ENCODE measurements at places on chromosomes 16 and 17.

GRCh38 chr16:12637002-12637401 lies 166.7 kb downstream of the CPPED1 start:
- no peak for DNase-seq

GRCh38 chr17:37848690-37849616 lies 75.3 kb upstream of the TBC1D3K start:
- DNase-seq = peak; percentile 32

DNA sequence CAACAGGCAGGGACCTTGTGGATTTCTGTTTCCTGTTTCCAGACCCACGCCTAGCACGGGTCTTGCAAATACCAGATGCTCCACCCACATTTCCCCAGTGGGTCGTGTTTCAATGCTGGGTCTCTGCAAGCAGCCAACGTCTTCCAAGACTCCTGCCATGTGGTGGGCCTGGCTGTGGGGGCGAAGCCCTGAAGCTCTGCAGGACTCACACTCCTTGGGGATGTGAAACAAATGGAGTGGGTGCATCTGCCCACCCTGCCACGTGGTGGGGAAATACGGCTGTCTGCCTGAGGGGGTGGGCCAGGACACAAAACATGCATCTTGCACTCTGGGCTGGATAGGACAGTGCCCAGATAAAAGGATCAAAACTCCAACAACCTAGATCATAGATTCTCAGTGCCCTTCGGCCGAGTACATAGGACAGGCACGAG lies 32.6 kb downstream of the FA2H start:
- DNase-seq = no peak

- no peak for DNase-seq
These were observed 174.2 kb downstream of the KIF2B start for GRCh38 chr17:53996890-53997289.

DNA sequence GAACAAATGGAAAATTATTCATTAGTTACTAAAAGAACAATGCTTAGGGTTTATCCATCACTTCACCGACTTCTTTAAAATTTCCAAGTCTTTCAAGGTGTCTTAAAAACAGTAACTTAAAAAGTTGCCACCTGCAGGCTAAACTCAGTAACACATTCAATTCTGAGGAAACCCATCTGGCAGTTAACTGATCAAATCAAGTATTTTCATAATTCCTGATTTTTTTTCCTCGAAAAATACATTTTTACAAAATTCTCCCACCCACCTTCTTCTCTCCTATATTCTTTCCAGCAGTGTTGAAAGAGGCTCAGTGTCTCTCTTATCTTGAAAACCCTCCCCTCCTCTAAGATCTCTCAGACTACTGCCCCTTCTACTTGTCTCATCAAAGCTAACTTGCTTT lies 29.9 kb downstream of the PARN start:
- peak; percentile 15 for DNase-seq

DNA sequence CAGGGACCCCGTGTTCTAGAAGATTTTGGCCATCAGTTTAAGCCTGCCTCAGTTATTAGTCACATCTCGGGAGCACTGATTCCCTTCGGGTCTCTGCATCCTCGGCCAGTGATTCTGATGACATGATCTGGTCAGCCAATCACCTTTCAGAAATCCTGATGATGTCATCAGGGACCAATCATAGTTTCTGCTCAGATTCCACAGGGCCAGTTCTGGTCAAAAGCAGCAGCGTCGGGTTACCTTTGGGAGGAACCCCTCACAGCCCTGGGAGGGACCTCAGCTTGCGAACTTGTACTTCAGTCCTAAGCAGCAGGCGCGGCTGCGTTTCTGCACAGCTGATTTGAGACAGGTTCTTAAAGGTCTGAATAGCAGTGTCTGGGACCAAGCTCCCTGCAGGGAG lies 13.9 kb downstream of the KDM8 start:
- no peak for DNase-seq

GRCh38 chr16:89602273-89602951 lies 11.0 kb upstream of the DPEP1 start:
- peak; percentile 38 for DNase-seq

- DNase-seq = no peak
These were observed 4.2 kb downstream of the RPL19 start for GRCh38 chr17:39204245-39204644.

DNA sequence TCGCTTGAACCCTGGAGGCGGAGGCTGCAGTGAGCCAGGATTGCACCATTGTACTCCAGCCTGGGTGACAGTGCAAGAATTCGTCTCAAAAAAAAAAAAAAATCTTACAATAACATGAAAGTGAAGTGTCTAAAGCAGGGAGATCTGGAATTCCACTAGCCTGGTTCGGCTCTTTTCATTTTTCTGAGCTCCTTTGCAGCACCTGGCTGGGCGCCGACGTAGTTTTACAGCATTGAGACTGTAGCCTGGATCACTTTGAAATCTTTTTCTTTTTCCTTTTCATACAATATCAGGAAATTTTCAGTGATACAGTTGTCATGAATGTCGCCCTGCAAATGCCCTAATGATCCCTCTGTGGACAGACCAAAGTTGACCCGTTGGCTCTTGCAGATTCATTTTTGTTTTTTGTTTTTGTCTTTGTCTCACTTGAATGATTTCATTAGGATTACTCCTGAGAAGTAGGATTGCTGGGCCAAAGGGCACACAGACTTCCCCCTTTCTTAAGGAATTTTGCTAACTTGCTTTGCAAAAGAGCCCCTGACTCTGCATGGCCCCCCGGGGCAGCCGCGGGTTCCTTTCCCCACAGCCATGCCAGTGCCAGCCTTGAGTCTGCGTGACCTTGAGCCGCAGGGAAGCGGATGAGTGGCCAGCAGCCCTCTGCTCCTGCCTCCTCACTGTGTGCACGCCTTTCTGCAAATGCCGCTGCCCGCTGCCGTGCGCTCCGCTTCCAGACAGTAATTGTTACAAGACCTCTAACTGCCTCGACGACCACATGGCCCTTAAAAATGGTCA lies 28.0 kb downstream of the CRISPLD2 start:
- DNase-seq = no peak

GRCh38 chr17:36977066-36977465 lies 28.3 kb downstream of the AATF start:
- no peak for DNase-seq

GRCh38 chr17:606508-607250 lies 108.0 kb downstream of the VPS53 start:
- DNase-seq = peak; percentile 5

GRCh38 chr16:3609895-3610697 lies 1.3 kb downstream of the SLX4 start:
- peak; percentile 25 for DNase-seq

DNA sequence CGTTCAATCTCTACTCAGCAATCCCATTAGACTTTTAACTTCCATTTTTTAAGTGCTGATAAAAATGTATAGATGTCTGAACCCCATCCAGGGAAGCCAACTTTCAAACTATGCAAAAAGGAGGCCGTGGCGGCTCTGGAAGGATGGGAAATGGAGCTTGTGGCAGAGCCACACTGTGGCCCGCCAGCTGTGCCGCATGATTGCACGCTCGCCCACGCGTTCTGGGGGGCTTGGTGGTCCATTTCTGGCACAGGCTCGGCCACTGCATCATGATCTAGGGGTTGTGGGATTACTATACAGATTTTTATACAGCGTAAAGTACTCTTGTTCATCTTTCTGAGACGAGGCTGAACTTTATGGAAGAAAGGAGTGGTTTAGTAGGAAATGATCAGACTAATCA lies 57.6 kb downstream of the FOXL1 start:
- DNase-seq = no peak

DNA sequence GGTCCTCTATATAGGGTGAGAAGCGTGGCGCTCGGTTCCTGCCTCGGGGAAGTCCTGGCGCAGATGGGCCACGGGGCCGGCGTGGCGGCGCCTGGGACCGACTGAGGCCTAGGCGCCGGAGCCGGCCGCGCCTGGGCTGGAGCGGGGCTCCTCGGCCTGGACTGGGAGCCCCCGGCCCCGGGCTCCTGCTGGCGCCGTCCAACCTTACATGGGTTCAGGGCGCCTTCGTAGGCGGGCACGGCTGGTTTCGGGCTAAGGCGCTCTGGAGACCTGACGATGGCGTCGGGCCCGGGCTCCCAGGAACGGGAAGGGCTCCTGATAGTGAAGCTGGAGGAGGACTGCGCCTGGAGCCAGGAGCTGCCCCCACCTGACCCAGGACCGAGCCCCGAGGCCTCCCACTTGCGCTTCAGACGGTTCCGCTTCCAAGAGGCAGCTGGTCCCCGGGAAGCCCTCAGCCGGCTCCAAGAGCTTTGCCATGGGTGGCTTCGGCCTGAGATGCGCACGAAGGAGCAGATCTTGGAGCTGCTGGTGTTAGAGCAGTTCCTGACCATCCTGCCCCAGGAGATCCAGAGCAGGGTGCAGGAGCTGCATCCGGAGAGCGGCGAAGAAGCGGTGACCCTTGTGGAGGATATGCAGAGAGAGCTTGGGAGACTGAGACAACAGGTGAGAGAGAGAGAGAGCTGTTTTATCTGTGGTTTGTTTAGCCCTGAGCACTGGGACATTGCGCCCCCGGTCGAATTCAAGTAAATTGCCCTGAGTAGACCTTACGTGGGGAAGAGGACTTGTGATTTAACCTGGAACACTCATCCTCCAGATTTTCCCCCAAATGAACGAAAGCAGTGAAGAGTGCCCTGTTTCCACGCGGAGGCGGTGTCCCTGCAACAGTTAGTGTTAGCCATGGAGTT lies 504 bp downstream of the ZNF263 start:
- no peak for DNase-seq

DNA sequence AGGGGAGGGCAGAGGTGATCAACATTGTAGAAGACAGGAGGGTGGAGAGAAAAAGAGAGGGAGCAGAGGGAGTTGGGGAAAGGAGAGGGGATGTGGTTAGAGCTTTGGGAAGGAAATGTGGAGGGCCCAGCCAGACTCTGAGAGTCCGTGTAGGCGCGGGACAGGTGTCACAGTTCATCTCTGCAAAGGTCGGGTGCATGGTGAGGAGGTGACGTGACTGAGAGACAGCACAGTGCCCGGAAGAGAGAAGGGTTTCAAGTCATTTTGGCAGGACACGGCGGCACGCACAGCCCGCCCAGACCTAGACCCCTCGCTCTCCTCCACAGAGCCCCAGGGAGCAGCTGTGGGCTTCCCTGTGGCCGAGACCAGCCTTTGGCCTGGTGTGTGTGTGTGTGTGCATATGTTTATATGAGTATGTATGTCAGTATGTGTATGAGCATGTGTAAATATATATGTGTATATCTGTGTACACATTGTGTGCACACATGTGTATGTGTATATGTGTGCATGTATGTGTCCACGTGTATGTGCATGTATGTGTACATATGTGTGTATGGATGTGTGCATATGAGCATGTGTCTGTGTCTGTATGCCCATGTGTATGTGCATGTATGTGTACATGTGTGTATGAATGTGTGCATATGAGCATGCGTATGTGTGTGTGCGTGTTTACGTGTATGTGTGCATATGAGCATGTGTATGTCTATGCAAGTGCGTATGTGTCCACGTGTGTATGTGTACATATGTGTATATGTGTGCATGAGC lies 104.6 kb downstream of the SEC14L1 start:
- DNase-seq = no peak

- DNase-seq = peak; percentile 96
These were observed 3.5 kb upstream of the TSPOAP1 start for GRCh38 chr17:58331815-58332777.

- DNase-seq = no peak
These were observed 15.5 kb downstream of the DYNC1LI2 start for GRCh38 chr16:66735891-66736290.

- DNase-seq = no peak
These were observed 182.2 kb upstream of the CPHXL start for GRCh38 chr16:75908331-75909117.

- DNase-seq = no peak
These were observed 518 bp downstream of the SH2B1 start for GRCh38 chr16:28863929-28864793.

- no peak for DNase-seq
These were observed 520.6 kb upstream of the SOX9 start for GRCh38 chr17:71600137-71600789.

GRCh38 chr17:44905006-44906000 lies 6.1 kb upstream of the EFTUD2 start:
- no peak for DNase-seq

GRCh38 chr17:78362671-78363070 lies 2.8 kb upstream of the SOCS3 start:
- no peak for DNase-seq

DNA sequence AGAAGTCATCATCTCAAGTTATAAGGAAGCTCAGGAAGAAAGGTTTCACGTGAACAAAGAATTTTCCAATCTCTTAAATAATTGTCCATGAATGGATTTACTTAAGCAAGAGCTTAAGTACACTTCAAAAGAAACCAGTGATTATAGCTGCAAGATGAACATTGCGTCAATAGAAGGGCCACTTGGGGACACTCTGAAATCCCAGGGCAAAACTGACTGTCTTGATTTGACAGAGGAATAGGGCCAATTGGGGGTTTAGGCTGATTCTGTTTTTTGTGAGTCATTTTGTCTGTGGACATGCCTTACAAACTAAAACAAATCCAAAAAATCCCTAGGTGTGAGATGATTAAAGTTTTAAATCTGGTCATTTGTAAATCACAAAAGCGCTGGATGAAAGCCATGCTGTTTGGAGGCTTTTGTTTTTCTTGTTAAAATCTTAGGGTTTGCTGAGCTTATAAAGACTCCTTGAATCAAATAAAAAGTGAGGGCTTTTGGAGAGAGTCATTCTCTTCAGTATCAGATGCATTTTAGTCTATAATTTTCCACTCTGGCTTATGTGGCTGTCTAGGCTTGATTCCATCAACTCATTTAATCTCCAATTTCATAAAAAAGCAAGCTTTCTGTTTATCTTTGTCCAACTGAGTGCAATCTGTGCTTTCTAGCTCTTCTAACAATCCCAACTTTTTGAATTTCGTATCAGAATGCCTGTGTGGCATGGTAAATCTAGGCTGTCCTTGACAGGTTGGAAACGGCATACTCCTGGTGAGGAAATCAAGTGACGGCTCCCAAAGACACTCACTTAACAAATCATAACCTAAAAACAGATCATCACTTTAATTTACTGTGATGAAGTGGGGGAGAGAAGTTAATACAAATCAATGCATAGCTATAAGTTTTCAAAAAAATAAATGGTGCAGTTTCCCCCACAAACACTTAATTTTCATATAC lies 98.2 kb upstream of the SOX9 start:
- no peak for DNase-seq

- DNase-seq = peak; percentile 52
These were observed 1.2 kb downstream of the GPR142 start for GRCh38 chr17:74368341-74369081.

- DNase-seq = no peak
These were observed 87.5 kb downstream of the ASIC2 start for GRCh38 chr17:33205552-33205951.

DNA sequence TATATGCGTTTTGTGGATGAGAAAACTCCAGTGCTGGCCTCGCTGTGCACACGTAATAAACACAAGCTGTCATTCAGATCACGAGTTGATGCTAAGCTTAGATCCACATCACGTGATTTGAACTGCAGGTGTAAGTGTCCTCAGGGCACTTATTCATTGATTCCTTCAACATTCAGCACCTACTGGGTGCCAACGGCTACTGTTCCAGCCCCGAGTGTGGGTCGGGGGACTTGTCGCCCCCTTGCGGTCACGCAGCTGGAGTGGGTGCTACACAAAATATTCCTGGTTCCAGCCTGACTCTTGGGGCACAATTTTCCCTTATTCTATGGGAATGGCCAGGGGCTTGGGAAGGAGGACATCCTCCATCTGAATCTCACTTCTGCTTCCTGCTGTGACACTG lies 29.9 kb upstream of the GINS2 start:
- no peak for DNase-seq

GRCh38 chr17:15900871-15901270 lies 44.1 kb upstream of the ADORA2B start:
- no peak for DNase-seq

- peak; percentile 47 for DNase-seq
These were observed 820 bp downstream of the TLCD1 start for GRCh38 chr17:28725166-28725659.

- no peak for DNase-seq
These were observed 60.3 kb upstream of the FBXO47 start for GRCh38 chr17:39027455-39028035.
